EL (cell line): ENCODE measurements at places on chromosomes 12 and 14.

- DNase-seq = no peak
Observed at GRCh38 chr14:103543721-103544387, 14.9 kb downstream of the TRMT61A start.

DNA sequence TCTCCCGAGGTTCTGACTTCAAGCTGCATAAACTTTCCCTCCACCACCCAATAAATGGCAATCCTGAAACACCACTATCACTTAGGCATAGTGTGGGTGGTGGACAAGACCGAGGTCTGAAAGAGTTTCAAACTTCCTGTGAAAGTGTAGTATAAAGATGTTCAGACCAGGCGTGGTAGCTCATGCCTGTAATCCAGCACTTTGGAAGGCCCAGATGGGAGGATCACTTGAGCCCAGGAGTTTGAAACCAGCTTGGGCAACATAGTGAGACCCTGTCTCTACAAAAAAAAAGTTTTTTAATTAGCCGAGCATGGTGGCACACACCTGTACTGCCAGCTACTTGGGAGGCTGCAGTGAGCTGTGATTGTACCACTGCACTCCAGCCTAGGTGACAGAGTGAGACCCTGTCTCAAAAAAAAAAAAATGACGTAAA, 61.9 kb downstream of the CCDC92 start:
- DNase-seq = peak; percentile 23

GRCh38 chr14:77106666-77107065, 8.6 kb downstream of the CIPC start:
- DNase-seq = no peak

DNA sequence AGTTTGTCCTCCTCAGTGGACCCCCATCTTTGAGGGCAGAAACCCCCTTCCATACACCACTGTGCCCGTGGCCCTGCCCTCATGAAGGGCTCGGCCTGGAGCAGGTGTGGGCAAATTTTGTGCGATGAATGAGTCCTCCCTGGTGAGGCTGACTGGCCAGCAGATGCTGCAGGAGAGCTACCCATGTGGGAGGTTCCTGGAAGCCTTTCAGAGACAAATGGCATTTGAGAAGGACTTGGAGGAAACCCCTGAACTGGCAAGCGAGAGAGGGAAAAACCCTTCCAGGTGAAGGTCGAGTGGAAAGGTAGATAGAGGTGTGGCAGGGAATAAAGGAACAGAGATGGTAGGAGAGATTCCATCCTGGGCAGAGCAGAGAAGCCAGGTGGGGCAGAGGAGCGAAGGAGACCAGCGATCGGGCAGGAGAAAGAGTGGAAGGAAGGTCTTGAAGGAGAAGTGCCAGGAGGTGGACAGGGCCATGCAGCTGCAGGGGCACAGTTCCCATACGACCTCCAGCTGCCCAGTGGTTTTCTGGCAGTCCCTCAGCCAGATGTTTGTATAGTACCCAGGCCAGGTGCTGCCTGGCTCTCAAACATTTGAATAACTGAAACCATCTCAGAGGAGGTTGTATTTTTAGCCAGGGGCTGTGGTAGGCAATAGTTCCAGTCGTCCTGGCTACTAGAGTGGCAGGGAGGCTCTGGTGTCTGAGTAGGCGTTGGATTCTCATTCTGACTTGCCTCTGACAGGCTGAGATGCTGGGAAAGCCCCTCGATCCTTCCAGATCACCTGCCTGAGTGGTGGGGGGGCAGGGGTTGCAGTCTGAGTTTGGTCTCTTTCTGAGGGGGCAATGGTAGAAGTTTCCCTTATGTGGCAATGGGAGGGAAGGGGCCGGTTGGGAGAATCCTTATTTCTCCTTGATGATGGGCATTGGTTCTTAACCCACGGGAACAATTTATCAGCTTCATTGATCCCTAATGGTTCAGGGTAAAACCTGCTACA, 40.1 kb downstream of the FBXL14 start:
- DNase-seq = no peak

GRCh38 chr12:108482717-108483212, 32.3 kb upstream of the FICD start:
- DNase-seq = no peak

- DNase-seq = no peak
Observed at GRCh38 chr12:91637789-91638624, 455.4 kb upstream of the DCN start.

DNA sequence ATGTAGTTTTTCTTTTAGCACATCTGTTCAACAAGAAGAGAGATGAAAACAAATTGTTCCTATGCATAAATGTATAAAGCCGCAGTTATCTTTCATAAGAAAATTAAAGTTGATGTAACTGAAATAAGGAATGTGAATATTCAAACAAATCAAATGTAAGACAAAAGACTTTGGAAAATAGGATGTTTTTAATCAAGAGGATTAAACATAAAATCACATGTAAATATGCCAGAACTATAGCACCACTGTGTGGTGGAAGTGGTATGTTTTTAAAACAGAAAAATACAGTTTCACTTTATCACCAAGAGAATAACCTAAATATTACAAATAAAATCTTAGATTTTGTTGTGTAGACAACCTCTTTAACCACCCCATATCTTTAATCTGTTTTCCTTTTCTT, 40.4 kb downstream of the CAPS2 start:
- DNase-seq = peak; percentile 17

DNA sequence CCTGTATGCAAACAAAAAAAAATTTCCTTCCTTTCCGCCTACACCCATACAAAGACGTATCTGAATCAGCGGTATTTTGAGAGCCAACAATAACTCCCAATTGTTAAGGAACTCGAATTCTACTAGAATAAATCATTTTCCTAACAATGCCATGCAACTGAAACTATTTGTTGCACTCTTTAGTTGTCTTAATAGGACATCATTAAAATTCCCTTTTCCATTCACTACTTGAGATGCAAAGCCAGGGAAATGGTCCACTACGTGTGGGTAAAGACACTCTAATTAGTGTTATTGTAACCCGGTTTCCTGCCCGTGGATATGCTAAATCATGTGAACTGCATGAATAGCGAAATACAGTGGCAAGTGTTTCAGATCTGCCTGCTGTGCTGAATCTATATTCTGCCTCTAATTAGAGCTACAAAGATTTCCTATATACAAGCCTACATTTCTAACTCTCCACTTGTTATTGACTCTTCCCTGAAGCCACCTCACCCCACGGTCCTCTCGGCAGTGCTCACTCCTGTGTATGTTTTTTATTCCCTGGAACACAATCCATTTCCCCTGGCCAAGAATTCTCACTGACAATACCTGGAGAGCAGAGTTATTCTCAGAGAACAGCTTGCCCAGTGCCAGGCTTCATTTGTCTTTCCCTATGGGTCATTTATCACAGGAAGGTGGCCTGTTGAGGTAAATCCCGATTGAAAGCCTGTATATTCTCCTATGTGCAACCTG, 168.3 kb downstream of the PAWR start:
- no peak for DNase-seq

DNA sequence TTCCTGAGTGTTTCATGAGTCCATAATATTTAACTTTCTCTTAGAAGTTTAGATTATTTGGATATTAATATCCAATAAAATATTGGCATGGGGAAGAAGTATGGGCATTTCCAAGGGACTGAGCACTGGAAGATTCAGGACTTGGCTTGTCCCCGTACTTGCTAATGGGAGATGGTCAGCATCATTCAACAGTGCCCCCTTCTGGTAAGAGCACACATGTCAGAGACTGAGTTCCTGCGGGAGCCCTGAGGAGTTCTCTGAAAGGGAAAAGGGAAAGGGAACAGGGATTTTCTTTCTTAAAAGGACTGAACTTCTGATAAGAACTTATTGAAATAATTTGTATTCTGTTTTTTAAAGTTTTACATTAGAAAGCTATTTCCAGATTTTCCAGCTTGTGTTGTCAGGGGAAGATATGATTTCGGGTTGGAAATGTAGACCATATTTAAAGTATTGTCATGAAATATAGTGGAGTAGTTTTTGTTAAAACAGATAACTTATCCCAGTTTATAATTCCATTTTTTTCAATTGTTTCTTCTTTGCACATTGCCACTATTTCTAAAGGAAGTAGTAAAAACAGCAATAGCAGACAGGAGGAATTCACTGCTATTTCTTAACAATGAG, 59.8 kb upstream of the C12orf71 start:
- DNase-seq = peak; percentile 77

GRCh38 chr14:63713764-63714163, 14.1 kb downstream of the SGPP1 start:
- DNase-seq = peak; percentile 64

DNA sequence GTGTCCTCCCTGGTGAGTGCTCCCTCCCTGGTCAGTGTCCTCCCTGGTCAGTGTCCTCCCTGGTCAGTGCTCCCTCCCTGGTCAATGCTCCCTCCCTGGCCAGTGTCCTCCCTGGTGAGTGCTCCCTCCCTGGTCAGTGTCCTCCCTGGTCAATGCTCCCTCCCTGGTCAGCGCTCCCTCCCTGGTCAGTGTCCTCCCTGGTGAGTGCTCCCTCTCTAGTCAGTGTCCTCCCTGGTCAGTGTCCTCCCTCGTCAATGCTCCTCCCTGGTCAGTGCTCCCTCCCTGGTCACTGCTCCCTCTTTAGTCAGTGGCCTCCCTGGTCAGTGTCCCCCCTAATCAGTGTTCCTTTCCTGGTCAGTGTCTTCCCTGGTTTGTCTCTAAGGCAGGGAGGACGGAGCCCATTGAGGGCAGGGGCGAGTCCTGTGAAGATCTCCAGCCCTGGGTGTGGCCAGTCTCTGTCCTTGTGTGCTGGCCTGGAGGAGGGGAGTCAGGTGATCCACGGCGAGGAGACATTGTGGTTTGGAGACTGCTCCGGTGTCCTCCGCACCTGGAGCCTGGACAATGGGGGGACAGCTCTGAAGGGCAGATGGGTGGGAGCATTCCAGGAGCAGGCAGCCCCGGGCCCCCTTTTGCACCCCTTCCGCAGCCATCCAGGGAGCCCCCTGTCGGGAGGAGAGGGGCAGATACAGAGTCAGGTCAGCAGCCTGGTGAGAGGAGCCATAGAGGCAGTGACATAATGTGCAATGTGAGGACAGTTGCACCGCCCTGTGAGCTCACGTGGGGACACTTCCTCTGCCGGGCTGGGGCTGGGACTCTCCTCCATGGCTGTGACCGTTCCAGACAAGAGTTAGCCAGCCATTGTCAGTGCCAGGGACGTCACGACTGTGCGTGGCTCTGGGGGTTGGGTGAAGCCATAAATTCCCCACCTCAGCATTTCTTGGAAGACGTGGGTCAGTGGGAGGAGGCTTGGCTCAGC, 93.4 kb downstream of the ADGRD1 start:
- no peak for DNase-seq

- no peak for DNase-seq
Observed at GRCh38 chr12:27502021-27502435, 22.0 kb upstream of the PPFIBP1 start.

DNA sequence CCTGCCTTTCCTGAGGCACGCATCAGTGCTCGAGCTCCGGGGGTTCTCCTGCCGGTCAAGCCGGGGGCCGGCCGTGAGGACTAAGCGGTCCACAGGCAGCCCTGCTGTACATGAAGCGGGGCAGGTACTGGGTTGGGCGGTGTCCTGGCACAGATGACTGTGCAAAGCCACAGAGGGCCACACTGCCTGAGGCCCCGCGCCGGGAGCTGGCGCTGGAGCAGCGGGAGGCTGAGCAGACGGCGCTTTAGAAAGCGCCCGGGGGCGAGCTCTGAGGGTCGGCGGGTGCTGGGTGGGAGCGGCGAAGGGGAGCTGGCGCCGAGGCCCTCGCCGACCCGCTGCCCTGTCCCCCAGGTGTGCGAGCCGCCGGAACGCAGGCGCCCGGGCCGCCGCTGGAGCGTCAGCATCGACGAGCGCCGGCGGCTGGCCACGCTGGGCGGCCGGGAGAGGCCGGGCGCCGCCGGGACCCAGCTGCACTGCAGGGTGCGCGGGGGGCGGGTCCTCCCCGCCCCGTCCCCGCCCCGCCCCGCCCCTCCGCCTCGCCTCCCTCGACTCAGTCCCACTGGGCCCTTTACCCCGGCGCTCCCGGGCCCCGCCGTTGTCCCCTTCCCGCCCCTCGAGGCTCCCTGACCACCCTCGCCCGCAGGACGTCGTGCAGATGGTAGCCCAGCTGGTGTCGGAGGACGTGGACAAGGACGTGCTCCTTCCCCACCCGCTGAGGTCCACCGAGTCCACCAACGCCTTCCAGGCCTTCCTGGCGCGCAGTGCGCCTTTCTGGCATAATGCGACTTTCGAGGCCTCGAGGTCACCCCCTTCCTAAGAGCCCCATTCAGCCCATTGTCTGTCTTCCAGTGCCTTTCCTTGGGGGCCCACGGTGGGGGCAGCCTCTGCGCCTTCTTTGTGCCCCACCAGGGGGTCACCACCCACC, 8.3 kb upstream of the MTA1 start:
- DNase-seq = peak; percentile 59

- DNase-seq = peak; percentile 1
Observed at GRCh38 chr12:98154850-98155249, 360.5 kb upstream of the TMPO start.

DNA sequence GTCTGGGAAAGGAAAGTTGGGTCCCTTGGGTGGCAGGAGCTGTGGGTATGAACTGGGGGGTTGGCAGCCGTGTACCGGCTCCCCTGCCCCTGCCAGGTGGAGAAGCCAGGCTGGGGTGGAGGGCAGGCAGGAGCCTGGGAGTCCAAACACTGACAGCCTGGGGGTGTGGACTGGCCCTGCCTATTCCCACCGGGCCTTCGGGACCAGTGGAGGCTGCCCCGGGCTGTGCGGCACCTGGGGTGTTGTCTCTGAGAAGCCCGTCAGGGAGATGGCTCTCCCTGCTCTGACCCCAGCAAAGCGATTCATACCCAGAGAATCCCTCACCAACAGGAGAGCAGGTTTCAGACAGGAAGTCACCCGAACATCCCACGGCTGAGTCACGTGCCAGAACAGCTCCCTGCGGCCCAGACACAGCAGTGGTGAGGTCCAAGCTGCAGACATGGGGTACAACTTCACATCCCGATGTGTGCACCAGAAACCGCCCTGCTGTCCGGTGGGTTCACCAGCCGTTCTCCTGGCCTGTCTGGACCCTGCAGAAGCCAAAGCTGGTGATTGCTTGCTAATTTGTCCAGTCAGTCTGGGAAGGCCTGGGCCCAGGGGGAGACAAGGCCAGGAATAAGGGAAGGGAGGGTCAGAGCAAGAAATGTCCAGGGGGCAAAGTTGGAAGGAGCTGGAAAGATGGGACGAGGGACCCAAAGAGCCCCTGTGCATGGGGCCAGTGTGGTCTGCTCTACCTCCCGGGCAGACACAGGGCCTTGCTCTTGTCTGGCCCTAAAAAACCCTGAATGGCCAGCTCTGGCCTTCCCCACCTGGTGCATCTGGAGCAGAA, 2.1 kb upstream of the GPR132 start:
- DNase-seq = peak; percentile 73

GRCh38 chr14:100192250-100192671, 32.8 kb upstream of the DEGS2 start:
- no peak for DNase-seq
